ENCODE measurements at places on chromosomes 4 and X. TPM values are rescaled to one million over a fixed set of nuclear protein-coding genes. Genes with fewer than 3 reads are reported as not detected.

DNA sequence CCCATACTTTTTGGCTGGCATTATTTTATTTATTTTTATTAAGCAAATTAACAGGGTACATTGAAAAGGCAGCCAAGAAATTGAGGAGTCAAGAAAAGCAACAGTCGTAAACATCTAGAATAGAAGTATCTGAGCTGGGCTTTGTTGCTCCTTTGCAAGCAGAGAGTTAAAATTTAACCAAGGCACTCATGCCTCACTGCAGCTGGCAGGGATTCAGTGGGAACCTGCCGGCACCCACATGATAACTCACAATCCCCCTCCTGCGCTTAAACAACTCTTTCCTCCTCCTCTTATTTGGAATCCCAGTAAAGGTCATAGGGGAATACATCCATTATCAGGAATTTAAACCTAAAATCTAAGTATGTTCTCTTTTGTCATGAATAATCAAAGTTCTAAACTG lies 115.5 kb downstream of the SOX3 start:
- no peak for DNase-seq

DNA sequence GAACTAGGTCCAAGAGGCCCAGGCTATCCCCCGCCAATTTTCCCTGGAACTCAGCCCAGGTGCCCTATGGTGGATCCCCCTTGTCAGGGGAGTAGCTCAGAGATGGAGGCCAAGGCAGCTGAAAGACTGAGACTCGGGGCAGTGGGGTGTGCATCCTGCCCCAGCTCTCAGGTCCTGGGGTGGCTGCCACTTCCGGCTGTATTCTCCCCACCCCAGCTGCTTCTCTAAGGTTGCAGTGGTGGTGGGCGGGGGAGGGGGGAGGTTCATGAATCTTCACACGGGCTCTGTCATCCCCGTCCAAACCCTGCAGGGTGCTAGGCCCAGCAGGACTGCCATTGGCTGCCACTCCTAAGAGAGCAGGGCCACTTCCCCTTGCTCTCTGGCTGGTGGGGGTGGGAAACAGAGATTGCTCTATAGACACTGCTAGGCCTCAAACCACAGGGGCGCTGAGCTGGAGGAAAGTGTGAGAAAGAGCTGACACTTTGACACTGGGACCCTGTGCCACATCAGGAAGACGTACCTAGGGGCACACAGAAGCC lies 1.5 kb downstream of the SASH3 start:
- DNase-seq: no peak

- no peak for DNase-seq
Measured at GRCh38 chr4:36215627-36216026, 28.7 kb downstream of the ARAP2 start.

- DNase-seq: no peak
Measured at GRCh38 chr4:139919521-139919920, 234.5 kb downstream of the MAML3 start.

The SPANXD gene
- polyA plus RNA-seq: not detected
